ENCODE measurements at places on chromosomes 3 and 15.

- no peak for DNase-seq
Observed at GRCh38 chr3:15500107-15500724, 21.3 kb downstream of the COLQ start.

GRCh38 chr3:123679712-123680386 is 95.0 kb upstream of the HACD2 start:
- no peak for DNase-seq

DNA sequence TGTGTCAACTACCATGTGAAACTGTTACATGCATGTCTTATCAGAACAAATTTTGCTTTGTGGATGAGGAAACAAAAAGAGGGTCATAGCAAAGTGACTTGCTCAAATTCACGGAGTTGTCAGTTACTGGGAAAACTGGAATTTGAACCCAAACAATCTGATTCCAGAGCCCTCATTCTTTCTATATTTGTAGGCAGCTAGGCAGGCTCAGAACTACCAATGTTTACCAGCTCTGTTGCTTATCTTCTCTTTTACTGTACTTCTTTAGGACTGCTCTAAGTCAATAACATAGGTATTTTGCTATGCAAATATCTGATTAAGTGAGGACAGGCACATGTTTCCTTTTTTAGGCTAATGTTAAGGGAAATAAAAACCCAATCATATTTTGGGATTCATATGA is 450.5 kb downstream of the ZPLD1 start:
- DNase-seq: no peak

DNA sequence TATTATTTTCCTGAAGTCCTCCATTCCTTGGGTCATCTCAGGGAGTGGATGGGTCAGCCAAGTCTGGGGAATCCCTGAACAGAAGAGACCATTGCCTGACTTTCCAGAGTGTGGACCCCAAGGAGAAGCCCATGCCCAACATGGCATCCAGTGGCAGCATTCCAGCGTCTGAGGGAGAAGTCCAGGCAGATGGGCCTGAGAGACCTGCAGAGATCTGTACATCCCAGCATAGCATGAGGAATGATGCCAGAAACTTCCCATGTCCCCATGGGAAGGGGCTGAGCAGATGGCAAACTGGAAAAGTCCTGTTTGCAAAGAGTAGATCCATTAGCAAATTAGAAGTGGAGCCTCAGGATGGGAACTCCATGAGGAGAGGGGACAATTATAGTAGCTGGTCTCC is 17.6 kb upstream of the COLQ start:
- no peak for DNase-seq

DNA sequence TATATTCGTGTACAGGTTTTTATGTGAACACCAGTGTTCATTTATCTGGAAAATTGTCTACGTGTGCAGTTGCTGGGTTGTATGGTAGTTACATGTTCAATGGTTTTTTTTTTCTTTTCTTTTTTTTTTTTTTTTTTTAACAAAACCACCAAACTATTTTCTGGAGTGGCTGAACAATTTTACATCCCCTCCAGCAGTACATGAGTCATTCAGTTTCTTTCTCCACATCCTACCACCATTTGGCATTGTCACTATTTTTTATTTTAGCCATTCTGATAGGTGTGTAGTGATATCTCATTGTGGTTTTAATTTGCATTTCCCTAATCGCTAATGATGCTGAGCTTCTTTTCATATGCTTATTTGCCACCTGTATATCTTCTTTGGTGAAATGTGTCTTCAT is 256.3 kb upstream of the EOMES start:
- DNase-seq: no peak

DNA sequence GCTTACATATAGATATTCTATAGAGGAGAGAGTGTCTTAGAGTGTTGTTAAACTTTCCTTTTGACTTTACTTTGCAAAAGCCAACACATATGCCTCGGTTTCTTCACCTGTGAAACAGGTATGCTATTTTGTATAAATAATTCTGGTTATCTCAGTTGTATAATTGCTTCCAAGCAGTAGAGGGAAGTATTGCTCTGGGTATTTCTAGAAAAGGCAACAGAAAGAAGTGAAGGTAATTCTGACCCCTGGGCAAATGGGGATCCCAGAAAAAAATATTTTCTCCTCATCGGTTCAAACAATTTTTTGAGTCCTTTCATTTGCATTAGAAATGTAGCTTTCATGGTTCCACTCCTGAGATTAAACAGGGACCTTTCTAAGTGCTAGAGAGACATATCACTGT is 216.5 kb upstream of the SEMA6D start:
- DNase-seq: no peak

DNA sequence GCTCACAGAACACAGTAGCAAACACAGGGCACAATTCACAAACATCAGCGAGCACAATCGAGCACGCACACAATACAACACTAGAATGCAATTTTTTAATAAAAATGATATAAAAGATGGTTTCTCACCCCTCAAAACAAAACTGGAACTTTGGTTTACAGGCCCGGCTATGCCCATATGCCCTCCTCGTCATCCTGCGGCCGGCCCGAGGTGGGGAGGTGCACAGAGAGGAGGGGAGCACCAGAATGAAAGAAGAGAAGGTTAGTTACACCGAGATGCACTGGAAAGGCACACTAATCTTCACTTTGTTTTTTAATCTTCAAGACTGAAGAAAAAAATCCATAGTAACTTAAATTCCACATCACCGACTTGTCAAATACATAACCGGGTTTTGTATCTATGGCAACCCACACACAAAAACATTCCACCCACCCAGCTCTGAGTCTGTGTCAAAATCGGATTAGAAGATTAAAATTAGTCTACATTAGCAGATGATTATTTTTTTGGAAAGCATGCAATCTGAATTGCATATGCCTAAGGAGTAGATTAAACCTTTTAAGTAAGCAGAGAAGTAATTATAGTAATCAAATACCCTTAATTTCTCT is 196.7 kb upstream of the WNT5A start:
- no peak for DNase-seq

GRCh38 chr15:74200871-74201419 is 1.6 kb downstream of the STRA6 start:
- DNase-seq: no peak

- DNase-seq: no peak
Observed at GRCh38 chr3:157094301-157094700, 65.6 kb downstream of the CCNL1 start.

DNA sequence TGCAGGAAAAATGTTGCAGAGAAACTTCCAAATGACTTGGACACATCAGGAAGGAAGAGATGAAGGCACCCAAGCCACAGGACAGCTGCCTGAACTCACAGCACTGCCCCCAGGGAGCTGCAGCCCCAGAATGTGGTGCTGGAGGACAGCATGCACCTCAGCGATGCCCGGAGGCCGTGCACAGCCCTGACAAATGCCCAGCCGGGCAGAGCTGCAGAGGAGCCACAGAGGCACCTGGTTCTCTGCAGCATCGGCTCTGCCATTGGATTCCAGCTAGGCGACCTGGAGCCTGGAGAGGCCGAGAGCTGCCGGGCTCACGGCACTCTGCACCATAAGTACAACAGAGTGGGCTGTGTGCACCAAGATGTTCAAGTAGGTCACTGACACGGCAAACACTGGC is 97.5 kb downstream of the OCA2 start:
- DNase-seq: no peak
